ENCODE measurements at places on chromosomes 16 and 17.

DNA sequence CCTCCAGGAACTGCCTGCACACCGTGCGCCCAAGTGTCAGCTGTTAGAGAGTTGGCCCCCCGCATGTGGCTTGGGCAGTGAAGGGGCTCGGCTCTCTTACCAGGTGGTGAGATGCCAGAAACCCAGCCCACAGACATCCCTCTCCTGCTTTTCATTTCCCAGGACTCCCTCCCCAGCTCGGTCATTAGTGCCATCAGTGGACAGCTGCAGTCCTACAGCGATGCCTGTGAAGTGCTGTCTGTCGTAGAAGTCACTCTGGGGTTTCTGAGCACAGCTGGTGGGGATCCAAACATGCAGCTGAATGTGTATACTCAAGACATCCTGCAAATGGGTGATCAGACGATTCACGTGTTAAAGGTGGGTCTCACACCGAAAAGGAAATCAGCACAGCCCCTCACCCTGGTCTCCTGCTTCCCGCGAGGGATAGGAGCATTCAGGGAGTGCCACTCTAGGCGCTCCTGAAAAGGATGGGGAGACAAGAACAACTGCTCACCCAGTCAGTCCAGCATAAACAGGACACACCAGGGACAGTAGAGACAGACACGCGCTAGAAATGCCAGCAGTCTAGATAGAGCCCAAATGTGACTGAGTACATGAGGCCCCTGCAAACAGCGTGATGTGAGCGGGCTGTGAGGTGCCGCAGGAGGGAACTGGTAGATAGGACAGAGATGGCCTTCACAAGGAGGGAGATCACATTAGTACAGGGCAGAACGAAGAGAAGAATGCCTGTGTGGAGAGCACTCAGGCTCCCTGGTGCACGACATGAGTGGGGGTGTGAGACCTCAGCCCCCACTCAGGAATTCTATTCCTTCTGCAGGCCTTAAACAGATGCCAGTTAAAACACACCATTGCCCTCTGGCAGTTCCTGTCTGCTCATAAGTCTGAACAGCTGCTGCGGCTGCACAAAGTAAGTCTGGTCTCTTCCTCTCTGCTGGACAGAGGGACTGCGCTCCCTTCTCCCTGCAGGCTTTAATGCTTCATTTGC lies 25.7 kb upstream of the ENDOV start:
- DNase-seq, result no peak

- no peak for DNase-seq
These were observed 1.0 kb upstream of the ARMC5 start for GRCh38 chr16:31458073-31458843.

- DNase-seq, result no peak
These were observed 204.8 kb downstream of the TANC2 start for GRCh38 chr17:63170795-63171194.

- DNase-seq, result peak; percentile 14
These were observed 91.5 kb upstream of the TMEM97 start for GRCh38 chr17:28227316-28228108.

GRCh38 chr16:84687715-84688114 lies 12.1 kb upstream of the USP10 start:
- no peak for DNase-seq

DNA sequence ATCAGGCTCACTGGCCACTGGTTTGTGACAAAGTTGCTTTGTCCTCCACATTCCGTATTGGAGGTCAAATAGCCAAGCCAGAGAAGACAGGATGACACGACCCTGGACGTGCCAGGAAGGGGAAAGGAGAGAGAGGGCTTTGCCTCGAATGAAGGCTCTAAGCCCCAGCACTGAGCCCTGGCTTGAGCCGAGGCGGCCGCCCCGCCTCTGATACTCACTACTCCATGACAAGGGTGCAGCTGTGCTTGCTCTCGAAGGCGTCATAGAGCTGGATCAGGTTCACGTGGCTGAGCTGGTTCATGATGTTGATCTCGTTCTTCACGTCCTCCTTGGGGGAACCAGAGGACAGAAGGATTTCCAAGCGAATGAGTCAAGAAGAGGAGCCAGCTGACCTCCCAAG lies 19.3 kb downstream of the MYLK3 start:
- no peak for DNase-seq

- no peak for DNase-seq
These were observed 7.8 kb downstream of the NR1D1 start for GRCh38 chr17:40092581-40092980.

DNA sequence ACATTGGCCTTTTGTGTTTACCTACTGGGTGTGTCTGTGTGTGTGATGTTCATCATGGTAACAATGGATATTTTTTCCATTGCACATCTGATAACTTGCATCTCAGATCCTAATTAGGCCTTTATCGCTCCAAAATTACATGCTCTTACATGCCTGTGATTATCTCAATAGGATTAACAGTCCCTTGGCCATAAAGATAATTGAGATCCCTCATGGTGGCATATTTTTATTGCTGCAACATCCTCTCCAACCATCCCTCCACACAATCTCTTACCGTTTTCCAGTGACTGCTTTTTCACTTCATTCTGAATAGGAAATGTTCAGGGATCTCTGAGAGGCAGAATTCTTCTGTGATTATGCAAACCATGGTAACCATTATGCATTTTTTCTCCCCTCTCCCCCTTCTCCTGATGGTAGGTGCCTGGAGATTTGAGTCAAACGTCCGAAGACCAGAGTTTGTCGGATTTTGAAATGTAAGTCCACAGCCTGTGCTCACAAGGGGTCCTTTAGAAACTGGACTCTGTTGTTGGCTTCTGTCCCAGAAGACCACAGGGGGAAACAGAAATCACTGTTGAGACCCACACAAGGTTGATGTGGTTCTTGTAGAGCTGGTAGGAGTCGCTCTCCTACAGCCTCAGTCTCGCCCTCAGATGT lies 405.5 kb downstream of the CPPED1 start:
- DNase-seq, result no peak

DNA sequence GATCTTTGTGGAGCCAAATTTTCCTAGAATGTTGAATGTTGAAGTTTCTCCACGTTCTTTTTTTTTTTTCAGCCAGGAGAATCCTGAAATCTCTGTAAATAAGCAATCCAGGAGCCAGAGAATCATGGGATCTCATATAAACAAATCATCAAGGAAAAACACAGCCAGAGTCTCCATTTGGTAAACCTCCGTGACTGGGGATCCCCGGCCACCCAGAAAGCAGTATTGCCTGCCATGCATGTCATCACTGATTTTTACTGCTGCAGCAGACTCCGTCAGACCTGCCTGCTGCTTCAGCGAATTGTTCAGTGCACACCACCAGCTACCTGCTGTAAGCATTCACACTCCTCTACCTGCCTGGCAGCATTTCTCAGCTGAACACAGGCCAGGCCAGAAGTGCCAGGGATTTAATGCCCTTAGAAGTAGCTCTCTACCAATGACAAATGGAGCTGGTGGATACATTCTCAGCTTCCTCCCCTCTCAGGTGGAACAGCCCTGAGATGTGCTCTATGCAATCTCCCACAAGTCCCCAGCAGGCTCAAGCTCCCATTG lies 158.6 kb downstream of the CYLD start:
- DNase-seq, result no peak

DNA sequence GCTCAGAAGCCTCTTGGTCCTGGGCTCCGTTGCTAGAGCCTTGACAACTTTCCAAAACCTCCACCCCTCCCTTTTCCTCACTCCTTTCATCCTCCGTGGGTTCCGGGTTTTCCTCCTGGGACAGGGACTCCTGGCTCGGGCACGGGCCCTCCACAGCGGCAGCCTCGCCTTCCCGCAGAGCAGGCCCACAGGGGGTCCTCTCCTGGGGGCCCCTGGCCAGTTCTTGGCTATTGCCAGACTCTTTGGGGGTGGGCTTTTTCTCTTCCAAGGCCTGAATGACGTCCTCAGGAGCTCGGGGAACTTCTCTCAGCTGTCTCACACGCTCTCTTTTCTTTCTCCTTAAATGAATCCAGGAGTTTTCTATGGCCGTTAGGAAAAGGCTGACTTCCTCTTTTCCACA lies 19.3 kb upstream of the MNT start:
- no peak for DNase-seq

GRCh38 chr17:57881143-57881542 lies 31.3 kb upstream of the MRPS23 start:
- no peak for DNase-seq

GRCh38 chr16:11447836-11448235 lies 102.6 kb downstream of the RMI2 start:
- DNase-seq, result no peak

GRCh38 chr16:17335826-17336529 lies 134.8 kb downstream of the XYLT1 start:
- DNase-seq, result no peak

DNA sequence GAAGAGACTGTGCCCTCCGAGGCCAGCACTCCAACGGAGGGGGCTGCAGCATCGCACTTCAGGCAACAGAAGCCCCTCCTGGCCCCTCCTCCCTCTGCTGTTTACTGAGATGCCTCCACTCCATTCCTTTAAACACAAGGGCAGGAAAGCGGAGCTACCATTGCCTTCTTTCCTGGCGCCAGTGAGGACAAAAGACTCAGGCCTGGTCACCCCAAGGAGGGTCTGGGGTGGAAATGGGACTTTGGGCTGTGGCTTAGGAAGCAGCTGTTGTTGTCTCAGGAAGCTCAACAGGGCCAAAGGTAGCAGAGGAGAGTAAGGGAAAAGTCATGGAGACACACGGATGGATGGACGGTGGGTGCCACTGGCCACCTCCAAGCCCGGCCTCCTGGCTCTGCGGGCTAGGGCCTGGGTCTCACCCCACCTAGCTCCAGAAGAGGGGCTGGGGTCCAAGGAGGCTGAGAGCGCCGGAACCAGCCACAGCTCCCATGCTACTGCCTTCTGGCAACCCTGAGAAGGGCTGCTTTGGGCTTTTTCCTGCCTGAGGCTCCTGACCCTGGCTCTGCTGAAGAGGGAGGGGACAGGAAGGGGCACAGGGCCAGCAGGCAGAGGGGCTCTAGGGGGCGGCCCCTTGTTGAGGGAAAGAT lies 11.1 kb downstream of the CD300LG start:
- DNase-seq, result no peak

DNA sequence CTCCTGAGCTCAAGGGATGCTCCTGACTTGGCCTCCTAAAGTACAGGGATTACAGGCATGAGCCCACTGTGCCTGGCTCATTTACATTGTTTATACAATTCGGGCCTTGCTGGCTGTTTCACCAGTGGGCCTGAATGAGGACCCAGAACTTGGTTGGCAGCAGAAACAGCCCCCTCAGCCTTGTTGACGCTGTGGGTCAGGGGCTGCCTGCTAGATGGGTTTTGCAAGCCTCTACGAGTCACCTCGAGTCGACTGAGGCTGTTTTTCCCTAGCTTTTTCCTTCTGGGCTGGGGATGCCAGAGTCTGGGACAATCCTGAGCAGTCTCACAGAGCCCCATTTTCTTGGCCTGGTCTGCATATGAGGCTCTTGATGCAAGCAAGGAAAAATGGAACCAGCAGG lies 16.1 kb downstream of the PPL start:
- no peak for DNase-seq

GRCh38 chr17:12977008-12977751 lies 40.6 kb downstream of the ELAC2 start:
- no peak for DNase-seq

GRCh38 chr16:15980329-15980728 lies 30.9 kb downstream of the ABCC1 start:
- no peak for DNase-seq

GRCh38 chr17:4293572-4293971 lies 29.8 kb upstream of the ANKFY1 start:
- DNase-seq, result no peak

DNA sequence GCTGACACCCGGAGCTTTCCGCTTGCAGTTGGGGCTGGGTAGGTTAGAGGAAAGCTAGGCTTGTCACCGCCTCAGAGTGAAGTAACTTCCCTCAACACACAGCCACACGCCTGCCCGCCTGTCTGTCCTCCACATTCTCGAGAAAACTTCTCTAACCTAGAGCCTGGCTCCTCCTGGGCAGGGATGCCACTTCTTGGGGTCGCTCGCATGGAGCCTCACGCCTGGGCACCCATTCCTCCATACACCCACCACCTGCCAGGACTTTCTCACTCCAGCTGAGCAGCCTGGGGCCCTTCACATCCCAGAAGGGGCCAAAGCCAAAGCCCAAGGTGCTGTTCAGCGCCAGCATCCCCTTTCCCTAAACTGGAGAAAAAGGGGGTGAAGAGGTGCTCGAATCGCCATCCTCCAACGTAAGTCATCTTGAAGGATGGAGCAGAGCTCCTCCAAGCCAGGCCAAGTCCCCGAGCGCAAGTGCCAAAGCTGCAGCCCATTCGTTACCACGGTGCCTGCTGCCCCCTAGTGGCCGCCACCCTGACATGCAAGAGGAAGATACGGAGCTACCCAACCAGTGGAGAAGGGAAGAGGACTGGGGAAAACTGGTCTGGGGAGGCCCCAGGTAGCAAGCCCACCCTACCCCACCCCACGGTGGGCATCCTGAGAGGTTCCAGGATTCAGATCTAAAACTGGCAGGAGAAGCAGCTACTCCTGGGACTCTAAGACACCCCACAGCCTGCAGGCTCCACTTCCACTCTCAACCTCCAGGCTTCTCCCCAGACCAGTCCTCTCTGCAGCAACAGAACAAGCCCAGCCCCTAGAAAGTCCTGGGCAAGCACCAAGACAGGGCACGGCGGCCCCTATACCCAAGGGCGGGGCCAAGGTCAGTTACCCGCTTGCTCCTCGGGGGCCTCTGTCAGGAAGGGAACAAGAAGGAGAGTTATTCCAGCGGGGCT lies 63.1 kb downstream of the MYO18A start:
- DNase-seq, result peak; percentile 80

DNA sequence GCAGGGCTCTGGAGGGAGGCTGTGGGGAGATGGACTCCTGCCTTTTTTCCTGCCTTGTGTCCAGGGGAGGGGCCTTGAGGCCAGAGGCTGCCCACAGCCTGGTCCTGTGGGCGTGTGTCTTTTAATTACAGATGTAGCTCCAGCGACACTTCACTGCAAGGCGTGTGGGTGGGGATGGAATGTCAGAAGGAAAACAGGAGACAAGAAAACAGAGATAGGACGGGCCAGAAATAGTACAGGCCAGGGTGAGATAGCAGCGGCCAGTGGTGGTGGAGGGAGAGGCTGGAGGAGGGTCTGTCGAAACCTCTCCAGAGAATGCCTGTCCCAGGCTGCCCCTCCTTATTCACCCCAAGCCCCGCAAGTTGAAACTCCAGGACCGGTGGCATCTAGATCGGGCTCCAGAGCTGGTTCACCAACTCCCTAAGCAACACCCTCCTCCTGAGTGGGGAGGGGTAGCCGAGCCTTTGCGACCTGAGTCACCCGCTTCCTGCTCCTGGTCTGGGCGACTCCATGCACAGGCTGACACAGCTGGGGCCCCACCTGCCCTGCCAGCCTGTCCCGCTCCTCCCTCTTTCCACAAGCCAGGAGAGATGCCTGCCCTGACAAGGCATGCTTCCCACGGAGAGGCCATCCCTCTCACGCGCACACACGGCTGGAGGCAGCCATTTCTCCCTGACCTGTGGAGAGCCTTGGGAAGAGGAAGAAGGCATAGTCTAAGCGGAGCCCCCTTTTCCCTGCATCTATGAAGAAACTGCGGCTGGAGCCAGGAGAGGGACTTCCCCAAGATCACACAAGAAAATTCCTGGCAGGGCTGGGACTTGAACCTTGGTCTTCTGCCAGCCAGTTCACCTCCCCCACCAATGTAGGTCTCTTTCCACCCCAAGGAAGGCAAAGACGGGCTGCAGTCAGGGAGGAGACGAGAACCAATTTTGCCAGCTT lies 6.6 kb upstream of the JUP start:
- DNase-seq, result no peak

GRCh38 chr17:15169676-15170075 lies 95.5 kb downstream of the PMP22 start:
- DNase-seq, result no peak

- DNase-seq, result no peak
These were observed 270.1 kb downstream of the PHKB start for GRCh38 chr16:47731252-47731651.

Data from activated CD4-positive, alpha-beta T cell treated with anti-CD3 and anti-CD28 coated beads for 24 hours (primary cell).